KBM-7 (cell line): ENCODE measurements at places on chromosomes 16 and 17.

DNA sequence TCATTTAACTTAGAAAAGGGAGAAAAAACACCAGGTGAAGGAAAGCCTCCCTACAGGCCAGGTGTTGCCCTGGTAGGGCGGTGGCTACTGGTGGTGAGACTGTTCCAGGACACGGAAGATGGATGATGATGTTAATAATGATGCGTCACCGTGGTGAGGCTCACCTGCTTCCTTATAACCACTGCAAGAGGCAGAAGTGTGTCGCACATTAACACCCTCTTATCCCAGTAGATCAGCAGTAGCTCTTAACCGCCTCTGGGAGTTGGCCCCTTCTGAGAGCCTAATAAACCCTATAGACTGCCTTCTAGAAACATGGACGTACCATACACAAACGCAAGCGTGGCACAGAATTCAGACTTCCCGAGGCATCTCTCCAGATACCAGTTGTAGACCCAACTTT lies 7.8 kb downstream of the BFAR start:
- no peak for DNase-seq

GRCh38 chr16:77913738-77914253 lies 108.6 kb upstream of the CLEC3A start:
- DNase-seq, result no peak

DNA sequence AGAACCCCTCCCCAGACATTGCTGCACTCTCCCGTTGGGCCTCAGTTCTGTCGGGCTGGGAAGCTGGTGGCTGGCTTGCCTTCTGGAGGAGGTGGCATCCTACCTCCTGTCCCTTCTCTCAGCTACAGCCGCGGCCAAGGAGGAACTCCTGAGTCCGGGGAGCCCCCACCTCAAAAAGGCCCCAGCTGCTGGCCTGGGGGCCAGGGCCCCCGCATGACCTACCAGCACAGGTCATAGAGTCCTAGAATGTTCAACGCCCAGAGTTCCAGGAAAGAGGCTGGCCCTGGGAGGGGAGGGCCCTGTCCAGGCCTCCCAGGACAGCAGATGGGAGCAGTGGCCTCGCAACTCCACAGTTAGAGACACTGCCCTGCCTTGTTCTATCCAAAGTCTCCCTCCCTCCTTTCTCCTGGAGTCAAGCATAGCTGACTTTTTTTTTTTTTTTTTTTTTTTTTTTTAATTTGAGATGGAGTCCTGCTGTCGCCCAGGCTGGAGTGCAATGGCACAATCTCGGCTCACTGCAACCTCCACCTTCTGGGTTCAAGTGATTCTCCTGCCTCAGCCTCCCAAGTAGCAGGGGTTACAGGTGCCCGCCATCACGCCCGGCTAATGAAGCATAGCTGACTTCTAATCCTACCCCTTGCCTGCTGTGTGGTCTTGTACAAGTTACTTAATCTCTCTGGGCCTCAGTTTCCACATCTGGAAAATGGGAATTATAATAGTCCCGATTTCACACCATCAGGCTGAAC lies 7.1 kb downstream of the CARHSP1 start:
- no peak for DNase-seq

GRCh38 chr17:50175035-50175807 lies 9.4 kb downstream of the SGCA start:
- no peak for DNase-seq

- peak; percentile 49 for DNase-seq
Observed at GRCh38 chr17:47205419-47205963, 3.7 kb upstream of the MYL4 start.

DNA sequence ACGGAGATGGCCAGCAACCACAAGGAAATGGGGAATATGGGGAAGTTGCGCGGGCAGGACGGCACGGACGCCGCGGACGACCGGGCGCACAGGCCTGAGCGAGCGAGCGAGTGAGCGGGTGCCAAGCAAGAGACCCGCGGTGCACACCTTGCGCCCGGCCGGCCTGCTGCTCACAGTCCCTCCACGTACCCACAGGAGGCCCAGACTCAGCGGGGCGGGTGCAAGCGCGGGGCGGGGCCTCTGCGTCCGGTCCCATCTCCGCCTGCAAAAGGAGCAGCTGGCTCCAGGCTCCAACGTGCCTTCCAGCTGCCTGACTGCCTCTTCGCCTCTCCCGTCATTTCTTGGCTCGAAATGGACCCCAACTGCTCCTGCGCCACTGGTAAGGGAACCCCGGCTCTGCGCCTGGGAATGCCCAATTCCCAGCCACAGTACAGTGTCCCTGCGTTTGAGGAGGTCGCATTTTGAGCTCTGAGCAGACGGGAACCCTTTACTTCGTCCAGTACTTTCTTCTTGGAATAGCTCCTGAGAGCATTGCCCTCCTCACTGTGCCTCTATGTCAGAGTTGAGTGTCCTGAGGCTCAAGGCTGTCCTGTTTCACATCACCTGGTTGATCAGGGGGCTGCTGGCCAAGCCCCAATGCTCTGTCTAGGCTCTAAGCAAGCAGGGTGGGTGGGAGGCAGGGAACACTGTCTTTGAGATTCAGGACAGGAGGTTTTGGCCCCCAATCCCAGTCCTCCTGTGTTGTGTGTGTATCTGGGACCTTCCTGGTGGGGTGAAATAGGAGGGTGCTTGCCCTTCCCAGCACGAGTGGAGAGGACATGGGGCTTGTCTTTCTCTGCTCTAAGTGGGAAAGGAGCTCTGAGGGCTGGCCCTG lies 8.1 kb upstream of the MT1E start:
- no peak for DNase-seq

DNA sequence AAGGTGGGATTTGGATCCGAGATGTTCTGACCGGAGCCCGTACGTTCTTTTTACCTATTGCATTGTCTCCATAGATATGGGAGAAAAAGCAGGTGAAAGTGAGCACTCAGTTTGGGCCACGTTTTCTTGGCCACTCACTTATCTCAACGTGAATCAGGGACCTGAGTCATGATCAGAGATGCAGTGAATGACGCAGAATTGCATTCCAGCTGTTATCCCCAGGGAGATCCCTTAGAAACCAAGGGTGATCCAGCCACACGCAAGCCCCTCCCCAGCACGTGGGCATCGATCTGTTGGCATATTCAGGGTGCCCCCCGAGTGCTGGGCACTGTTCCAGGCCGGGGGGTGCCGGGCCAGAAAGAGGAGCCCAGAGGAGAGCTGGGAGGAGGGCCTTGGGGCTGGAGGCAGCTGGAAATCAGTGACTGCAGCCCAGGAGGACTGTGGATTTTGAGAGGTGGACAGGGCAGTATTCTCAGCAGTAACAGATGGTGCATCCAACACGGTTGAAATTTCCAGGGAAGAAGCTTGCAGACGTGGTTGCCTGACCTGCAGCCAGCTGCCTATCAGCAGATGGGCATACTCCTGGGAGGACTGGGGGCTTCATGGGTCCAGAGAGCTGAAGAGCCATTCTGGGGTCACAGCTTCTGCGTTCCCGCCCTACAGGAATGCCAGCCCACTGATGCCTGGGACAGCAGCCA lies 87.2 kb upstream of the CACNG5 start:
- DNase-seq, result no peak

DNA sequence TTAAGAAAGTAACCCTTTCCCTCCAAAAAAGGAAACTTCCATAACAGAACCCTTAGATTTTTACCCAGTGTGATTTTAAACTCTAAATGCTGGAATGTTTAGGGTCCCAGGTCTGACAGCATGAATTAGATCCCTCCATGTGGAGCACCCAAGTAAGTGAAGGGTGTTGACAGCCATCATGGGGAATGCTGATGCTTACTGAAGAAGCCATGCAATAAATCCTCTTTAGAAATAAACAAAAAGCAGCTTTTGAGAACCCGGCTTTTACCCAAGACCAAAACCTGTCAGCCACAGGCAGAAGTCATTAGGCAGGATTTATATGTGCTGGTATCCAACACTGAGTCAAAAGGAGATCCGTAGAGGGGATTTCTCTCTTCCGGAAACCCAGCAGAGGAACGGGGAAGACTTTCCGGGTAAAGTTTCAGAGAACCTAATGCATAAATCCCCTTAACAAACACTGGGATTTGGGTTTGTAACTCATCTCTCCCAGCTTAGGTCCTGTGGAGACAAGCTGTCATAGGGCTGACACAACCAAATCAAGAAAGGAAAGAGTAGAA lies 287.5 kb downstream of the IRX3 start:
- no peak for DNase-seq

DNA sequence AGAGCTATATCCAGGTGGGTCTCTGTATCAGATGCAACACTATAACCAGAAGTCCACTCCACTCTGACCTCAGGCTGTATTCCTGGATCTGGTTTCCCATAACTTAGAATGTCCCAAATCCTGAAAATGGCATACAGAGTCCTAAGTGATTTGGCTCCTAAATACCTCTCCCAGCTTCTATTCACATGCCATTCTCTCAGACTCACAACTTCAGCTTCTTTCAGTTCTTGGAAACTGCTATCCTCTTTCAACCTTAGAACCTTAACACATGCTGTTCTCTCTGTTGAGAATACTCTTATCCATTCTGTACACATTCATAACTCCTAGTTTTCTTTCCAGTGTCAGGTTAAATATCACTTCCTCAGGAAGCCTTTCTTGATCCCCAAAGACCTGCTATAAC lies 132.0 kb downstream of the BRIP1 start:
- DNase-seq, result no peak

DNA sequence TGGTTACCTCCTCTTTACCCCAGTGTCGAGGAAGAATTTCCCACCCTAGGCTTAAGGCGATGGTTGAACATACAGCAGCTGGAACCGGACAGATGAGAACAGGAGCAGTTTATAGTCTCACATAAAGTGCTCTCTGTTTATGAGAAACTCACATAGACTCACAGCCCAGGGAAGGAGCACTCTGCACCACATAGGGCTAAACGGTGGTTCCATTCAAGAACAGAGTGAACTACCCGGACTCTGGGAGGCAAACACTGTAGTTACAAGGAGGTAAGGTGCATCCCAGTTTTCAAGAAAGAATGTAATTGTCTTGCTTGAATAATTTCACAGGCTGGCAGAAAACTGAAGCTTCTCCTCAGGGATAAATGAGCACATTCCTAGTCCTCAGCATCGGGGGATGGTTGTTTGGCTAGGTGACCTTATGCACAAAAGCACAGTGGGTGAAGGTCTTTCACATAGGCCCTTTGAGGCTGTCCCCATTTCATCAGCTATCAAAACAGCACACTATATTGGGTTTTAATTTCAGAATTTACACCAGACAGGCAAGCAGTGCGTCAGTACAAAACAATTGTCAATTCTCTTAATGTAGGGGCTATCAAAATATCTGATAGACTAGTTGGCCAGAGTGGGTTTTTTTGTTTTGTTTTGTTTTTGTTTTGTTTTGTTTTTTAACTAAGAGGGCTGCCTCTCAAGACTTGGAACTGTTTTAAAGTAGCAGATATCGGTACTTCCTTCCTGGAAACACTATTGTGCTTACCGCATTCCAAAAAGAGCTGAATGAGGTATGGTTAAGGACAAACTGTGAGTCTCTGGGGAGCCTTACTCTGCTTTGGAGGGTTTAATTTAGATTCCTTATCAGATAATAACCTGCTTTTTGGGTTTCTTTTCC lies 918.1 kb upstream of the CDH8 start:
- no peak for DNase-seq
